CD4-positive, alpha-beta memory T cell (primary cell): ENCODE measurements at places on chromosomes 5 and 9. TPM values are rescaled to one million over a fixed set of nuclear protein-coding genes. Genes with fewer than 3 reads are reported as not detected.

PCDHA5 gene
- total RNA-seq: not detected

NKD2 gene
- not detected for total RNA-seq

NUP188 gene
- total RNA-seq: 70.8 TPM

FAM200C gene
- total RNA-seq: 0.84 TPM

GALNT12 gene
- 13.8 TPM for total RNA-seq

C9orf40 gene
- total RNA-seq: 7.1 TPM

SARDH gene
- 19.3 TPM for total RNA-seq

GFI1B gene
- total RNA-seq: not detected

C9orf85 gene
- 10.6 TPM for total RNA-seq

PCDHGA1 gene
- total RNA-seq: 0.78 TPM

UGT3A1 gene
- total RNA-seq: not detected

MLANA gene
- not detected for total RNA-seq

CORO2A gene
- 8.3 TPM for total RNA-seq

C9 gene
- total RNA-seq: not detected

GRCh38 chr9:10700915-10701314, 88.1 kb upstream of the PTPRD start:
- no peak for DNase-seq

DNA sequence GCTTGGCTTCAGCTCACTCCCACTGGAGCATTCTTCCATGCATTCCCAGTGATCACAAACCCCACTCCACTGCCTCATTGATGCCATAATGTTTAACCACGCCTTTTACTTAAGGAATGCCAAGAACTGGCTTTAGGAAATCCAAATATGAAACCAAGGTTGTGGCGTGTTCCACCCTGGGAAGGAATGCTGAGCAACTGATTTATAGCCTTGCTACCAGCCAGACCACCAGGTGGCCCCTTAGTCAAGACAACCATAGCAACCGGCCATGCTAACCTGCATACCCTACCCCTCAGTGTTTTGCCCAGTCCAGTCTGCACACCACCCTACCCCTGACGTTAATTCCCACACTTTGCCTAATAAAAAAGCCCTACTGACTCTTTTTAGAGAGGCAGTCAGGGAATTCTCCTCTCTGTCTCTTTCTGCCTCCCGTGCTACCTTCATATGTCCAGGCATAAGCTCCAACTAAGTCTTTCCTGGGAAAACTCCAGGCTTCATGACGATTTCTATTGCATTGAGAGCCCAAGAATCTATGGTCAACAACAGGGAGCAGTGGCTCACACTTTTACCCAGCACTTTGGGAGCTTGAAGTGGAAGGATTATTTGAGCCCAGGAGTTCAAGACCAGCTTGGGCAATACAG, 27.0 kb upstream of the PRRC2B start:
- DNase-seq: no peak

GRCh38 chr9:79889369-79889768, 317.6 kb downstream of the TLE4 start:
- DNase-seq: no peak

GRCh38 chr9:126591083-126591482, 22.6 kb upstream of the LMX1B start:
- no peak for DNase-seq

- DNase-seq: peak; percentile 87
These were observed 27.9 kb upstream of the MGAT1 start for GRCh38 chr5:180830253-180831138.

DNA sequence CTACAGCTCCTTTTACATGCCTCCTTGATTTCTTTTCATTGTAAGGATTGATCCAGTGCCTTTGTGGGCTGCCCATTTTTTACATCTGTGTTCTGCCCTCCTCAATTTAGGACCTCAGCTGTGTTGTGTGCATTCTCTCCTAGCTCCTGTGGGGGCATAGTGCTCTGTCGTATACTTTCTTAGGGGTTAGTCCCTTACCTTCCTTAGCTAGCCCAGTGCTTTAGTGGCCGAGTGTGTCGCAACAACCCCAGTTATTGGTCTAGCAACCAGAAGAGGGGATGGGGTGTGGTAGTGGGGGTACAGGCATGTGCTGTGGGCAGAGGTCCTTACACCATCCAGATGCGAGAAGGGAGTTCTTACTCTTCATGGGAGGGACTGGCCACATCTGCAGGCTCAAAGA, 12.1 kb downstream of the MTRR start:
- no peak for DNase-seq

GRCh38 chr5:119286511-119287488, 69.0 kb upstream of the TNFAIP8 start:
- no peak for DNase-seq

DNA sequence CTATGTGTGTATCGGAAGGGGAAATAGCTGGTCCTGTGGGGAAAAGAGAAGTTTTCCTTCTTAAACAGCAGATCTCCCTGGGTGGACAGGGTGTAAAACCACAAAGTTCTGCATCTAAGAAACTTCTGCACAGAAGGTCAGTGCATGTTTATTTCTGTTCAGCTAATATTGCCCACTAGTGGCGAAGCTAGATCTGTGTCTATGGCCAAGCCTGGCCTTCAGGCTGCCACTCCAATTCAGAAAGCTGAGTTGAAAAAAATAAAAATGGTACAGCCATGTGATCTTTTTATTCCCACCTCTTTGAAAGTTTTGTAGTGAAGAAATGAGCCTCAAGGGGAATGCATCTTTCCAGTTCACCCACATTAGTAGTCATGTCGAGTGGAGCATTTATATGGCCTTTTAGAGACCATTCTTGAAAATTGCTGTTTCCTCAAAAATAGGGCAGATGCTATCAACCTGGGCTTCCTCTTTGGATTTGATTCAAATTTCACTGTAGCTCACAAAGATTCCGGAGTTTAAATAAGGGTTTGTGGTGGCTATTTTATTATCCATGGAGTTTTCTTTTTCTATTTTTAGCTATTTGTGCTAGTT, 488.0 kb downstream of the PRELID2 start:
- DNase-seq: no peak

DNA sequence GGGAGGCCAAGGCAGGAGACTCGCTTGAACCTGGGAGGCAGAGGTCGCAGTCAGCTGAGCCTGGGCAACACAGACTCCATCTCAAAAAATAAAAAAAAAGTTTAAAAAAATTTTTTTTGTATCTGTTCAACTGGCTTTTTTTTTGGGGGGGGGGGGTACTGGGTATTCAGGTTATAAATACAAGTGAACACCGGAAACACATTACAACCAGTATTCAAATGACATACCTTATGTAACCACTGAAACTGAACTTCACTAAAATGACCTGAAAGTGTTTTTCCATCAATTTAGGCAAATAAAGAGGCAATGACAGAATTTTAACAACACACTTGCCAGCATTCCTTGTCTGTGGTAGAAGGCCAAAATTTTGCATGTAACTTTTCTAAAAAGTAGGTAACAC, 33.5 kb downstream of the STRBP start:
- DNase-seq: no peak

GRCh38 chr5:133945568-133945967, 22.9 kb downstream of the C5orf15 start:
- no peak for DNase-seq

- DNase-seq: no peak
These were observed 131.0 kb downstream of the ADAMTS16 start for GRCh38 chr5:5270958-5271785.

- DNase-seq: peak; percentile 13
These were observed 82.5 kb downstream of the SEMA6A start for GRCh38 chr5:116492016-116492623.

DNA sequence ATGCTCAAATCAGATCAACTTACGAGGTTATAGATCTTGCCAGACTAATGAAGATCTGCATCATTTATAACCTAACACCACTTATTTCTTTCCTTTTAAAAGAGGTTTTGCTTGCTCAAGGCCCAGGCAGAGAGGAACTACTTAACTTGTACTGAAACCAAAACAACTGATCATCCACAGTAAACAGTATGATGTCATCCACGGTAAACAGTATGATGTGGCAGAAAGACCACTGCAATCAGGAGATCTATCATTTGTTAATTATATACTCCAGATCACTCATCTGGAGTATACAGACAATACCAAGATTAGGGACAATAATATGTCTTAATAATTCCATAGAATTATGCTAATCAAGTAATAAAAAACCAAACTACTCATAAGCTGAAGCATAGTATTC, 116.8 kb downstream of the ADAMTS6 start:
- DNase-seq: no peak

GRCh38 chr9:80085668-80086067, 513.9 kb downstream of the TLE4 start:
- no peak for DNase-seq

DNA sequence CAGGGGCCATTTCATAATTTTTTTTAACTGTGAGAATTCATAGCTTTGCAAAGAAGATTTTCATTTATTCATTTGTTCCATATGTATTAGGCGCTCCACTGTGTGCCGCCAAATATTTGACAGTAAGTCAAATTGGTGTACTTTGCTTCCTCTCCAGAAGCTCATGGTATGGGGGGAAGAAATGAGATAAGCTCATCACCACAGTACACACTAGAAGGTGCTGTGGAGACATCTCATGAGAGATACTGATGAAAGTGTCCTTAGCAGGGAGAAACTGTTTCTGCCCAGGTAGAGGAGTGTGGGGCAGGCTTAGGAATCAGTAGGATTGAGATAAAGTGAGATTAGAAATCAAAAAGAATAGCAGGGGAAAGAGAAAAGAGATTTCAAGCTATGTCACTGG, 136.2 kb downstream of the CDH6 start:
- no peak for DNase-seq

- no peak for DNase-seq
These were observed 65.9 kb downstream of the PRKACG start for GRCh38 chr9:68947842-68948569.

GRCh38 chr9:99193466-99193821, 28.3 kb downstream of the ALG2 start:
- no peak for DNase-seq

DNA sequence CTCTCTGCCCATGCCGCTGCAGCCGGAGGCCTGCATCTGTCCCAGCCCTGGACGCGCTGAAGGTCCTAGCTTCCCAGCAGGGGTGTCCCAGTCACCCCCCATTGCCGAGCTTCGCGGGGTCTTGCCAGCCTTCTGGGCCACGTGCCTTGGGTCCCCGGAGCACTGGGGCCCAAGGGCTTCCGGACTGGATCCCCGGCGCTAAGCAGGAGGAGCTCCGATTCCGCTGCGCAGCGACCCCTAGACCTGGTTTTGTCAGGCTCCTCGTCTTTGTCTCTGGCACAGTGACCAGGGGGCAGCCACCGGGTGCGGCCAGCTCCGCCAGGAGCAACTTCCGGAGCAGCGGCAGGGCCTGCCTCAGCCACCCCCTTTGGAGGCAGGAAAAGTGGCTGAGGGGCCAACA, 3.3 kb upstream of the IRX1 start:
- no peak for DNase-seq

- no peak for DNase-seq
These were observed 19.2 kb upstream of the ERBIN start for GRCh38 chr5:65907135-65907534.

- DNase-seq: peak; percentile 66
These were observed 272.5 kb downstream of the EPB41L4A start for GRCh38 chr5:112146323-112147226.

DNA sequence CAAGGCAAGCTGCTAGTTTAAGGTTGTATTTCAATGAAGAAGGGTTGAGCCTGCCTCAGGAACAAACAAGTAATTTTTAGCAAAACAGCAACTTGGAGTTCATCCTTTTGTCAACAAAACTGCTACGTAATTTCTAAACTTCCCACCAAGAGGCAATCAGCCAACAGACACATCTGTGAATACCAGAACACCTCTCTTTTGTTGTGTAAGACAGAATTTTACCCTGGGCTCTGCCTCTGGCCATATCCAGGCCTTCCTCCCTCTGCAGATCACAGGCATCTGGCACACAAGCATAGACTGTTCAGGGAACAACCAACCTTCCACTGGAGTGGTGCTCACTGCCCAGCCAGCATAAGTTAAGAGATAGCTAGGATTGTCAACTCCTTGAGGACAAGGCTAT, 409.0 kb downstream of the SPOCK1 start:
- no peak for DNase-seq

GRCh38 chr5:29811914-29812679, 1381.4 kb upstream of the CDH6 start:
- DNase-seq: no peak

DNA sequence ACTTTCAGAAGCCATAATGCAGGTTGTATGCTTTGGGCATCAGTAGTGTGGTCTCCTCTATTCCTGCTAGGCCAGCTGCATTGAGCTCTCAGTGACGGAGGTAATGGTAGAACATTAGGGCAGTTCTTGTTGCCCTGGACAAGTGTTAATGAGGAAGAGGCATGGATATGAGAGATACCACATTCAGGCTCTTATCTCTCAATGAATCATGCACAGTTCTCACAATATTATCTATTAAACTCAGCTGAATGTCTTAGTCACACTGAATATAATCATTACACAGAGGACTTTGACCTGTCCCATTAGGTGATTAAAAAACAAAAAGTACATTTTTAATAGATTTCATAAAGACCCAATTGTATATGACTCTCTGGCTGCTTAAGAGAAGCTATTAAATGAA, 76.6 kb upstream of the SSBP2 start:
- no peak for DNase-seq

- no peak for DNase-seq
These were observed 369.0 kb downstream of the ACTL7B start for GRCh38 chr9:108486831-108487230.
